Activated effector memory CD4-positive, alpha-beta T cell treated with Interleukin-2 at 50 U/mL for 16 hours (primary cell): ENCODE measurements at places on chromosomes 16 and 17.

DNA sequence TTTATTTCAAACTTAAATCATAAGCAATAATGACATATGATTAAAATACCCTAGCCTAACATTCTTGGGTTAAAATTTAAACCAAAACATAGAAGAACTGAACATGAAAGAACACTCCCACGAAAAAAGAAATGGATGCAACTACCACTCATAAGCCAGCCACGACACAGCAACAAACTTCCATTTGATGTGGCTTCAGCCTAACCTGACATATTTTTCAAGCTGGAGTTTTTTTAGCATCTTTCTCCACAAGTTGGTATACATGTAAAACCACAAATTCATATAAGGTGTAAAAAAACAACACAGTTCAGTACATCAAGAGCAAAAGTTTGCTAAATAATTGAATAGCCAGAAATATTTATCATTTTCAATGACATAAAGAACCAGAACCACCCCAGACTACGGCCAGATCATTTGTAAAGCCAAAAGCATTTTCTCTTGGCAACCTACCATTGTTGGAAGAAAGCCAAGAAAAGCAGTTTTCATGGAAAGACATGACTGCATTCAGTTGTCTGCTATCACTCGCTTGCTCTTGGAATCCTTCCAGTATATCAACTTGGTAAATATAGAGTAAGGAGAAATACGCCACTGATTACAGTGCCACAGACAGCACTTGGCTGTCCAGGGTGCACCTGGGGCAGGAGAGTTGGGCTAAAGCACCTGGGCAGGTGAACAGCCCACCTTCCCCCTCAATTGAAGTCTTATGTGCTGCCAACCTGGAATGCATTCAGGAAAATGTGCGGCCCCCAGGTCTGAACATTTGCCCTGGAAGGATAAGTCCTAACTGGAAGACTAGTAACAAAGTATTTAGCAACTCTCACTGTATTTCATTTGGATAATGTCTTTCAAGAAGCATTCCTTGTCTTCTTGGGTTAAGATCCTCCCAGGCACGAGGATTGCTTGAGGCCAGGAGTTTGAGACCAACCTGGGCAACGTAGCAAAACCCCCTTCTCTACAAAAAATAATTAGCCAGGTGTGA, 60.5 kb downstream of the CREBBP start:
- no peak for DNase-seq

GRCh38 chr16:65476448-65476955, 354.6 kb upstream of the CDH11 start:
- DNase-seq, result no peak

- no peak for DNase-seq
These were observed 7.3 kb upstream of the AARSD1 start for GRCh38 chr17:42971589-42971988.

- no peak for DNase-seq
These were observed 1384.2 kb downstream of the CDH11 start for GRCh38 chr16:63737633-63738032.

- DNase-seq, result no peak
These were observed 279.0 kb downstream of the MRTFB start for GRCh38 chr16:14350081-14350480.

GRCh38 chr17:3835410-3836229, 10.4 kb downstream of the NCBP3 start:
- DNase-seq, result no peak

DNA sequence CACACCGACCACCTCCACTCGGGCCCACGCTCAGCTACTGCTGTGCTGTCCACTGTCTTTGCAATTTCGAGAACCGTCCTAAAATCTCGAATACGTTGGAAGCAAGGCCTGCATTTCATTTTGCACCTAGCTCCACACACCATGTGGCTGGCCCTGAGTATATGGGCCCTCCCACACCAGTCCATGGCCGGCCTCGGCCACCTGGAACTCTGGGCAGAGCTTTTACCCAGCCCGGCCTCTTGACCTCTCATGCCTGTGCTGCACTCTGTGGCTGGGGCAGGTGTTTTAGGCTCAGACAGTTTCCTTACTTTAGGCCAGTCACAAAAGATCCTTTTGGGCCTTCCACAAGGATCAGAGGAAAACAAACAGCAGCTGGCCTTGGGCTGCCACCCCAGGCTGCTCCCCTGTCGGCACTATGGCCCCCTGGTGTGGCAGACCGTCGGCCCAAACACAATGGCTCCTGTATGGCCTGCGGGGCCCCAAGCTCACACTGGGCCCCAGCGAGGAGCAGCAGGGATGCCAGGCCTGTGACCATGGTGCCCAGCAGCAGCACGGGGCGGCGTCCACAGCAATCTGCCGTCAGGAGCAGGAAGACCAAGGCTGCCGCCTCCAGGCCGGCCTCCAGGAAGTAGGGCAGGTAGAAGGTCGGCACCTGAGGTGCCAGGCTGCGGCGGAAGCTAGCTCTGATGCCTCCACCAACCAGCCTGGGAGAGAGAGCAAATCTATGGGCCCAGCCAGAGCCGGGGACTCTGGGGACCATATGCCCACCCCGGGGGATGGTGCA, 2.5 kb downstream of the SLC22A31 start:
- no peak for DNase-seq

DNA sequence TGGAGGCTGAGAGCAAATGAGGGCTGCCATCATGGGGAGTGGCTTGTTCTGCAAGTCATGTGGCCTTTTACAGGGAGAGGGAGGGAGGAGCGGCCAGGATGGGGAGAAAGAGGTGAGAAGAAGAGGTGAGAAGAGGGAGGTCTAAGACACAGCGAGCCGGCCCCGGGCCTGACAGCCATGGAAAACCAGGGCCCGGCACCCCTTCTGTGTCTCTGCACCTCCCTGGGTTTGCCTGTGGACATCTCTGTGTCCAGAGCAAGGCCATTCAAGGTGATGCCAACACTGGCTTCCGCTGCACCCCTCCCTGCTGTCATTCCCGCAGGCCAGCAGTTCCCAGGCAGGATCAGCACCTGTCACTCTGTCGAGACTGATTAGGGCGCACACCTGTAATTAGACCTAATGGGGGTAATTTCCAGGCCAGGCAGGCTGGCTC, 75.6 kb downstream of the MGAT5B start:
- DNase-seq, result no peak

DNA sequence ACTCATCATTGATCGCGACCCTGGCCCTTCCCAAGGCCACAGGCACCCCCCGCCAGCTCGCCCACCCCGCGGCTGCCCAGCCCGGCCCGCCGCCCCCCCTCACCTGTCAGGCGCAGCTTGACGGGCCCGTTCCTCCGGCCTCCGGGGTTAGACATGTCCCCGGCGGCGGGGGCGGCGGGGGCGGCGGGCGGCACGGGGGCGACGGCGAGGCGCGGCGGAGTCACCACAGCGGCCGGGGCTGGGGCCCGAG, 456 bp downstream of the SMURF2 start:
- DNase-seq, result no peak

DNA sequence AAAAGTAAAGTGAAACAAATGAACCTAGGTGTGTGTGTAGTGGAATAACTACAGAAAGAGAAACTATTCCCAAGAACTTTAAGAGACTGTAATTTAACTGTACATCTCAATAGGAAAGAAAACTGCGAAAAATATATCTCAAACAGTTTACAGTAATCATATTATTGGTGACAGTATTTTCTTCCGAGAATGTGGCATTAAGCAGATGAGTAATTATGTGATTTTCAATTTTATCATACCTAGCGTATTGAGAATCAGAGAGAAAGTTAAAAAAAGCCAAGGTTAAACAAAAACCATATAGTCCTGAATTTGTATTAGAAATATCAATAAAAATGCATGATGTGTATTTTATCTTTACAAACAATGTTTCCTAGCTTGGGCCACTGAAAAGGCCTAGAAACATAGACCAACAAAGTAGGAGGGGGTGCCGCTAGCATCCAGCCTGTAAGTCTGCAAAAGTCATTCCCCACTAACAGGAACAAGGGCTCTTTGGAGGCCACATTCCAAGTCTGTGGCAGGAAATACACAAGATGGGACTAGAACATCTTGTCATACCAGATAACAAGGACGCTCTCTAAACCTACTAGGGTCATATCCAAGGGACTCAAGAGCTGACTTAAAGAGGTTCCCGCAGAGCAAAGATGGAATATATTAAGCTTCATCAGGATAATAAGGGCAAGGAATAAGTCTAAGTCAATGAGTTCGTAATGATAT, 20.5 kb downstream of the RNF157 start:
- no peak for DNase-seq

DNA sequence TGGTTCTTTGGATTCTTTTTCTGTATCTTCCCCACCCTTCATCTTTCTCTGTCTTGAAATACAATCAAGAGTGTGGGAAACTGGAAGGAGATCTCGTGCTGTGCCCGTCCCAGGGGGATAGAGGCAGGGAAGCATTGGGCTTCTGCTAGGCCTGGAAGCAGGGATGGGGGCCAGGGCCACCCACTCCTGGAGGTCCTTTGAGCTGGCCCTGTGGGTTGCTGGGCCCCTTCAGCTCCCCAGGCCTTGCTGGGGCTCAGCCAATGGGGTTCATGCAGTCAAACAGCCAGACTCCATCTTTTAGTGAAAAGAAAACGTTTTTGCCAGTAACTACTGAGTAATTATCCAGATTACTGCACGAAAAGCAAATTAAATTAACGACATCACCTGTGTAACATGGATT, 67.8 kb downstream of the CCDC182 start:
- DNase-seq, result no peak

DNA sequence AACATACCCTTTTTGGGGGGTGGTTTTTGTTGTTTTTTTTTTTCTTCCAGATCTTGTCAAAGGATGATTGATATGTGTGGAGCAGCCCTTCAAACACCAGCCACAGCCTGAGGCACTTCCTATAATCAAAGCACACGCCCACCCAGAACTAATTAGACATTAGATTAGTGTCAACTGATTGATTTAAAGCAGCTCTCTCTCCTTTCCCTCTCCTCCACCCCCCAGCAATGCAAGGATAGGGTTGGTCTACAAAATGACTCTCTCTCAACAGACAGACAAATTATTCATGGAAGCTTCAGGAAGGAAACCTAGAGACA, 250.3 kb upstream of the SOX9 start:
- no peak for DNase-seq

GRCh38 chr17:42697108-42697811, 14.9 kb downstream of the CNTNAP1 start:
- no peak for DNase-seq

- DNase-seq, result no peak
These were observed 96.3 kb downstream of the CYLD start for GRCh38 chr16:50838165-50838564.

DNA sequence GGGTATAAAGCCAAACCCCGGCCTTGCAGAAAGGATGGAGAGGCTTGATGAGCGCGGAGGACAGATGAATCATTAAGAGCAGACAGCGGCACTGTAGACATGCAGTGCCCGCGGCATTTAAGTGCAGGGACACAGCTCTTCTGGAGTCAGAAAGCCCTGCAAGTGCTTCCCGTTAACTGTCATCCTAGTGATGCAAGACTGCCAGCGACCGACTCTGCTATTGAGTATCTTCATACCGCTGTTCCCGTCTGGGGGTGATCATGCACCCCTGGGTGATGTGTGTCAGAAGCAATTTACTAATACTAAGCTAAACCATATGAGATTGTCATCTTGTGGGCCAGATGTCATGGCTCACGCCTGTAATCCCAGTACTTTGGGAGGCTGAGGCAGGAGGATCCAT, 101.0 kb downstream of the ABCC6 start:
- no peak for DNase-seq

- no peak for DNase-seq
These were observed 22.8 kb upstream of the SLC5A11 start for GRCh38 chr16:24822974-24823373.

DNA sequence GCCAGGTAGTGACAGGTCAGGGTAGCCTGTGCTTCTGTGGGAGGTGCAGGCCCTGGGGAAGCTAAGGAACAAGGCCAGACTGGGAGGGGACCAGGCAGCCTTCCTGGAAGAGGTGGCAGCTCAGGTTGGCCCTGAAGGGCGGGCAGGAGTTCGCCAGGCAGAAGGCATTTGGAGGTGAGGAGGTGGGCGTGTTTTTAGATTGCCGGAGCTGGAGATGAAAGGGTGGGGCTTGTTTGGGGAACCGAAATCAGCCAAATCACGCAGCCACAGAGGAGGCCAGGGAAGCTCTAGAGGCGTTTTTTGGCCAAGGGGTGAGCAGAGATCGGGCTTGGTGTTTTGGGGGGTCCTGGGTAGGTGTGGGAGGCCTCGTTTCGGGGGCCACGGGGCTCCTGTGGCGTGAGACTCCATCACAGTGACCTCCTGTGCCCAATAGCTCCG, 7.6 kb downstream of the ADCY7 start:
- DNase-seq, result peak; percentile 27

GRCh38 chr17:76784926-76785325, 47.0 kb downstream of the MFSD11 start:
- DNase-seq, result no peak

DNA sequence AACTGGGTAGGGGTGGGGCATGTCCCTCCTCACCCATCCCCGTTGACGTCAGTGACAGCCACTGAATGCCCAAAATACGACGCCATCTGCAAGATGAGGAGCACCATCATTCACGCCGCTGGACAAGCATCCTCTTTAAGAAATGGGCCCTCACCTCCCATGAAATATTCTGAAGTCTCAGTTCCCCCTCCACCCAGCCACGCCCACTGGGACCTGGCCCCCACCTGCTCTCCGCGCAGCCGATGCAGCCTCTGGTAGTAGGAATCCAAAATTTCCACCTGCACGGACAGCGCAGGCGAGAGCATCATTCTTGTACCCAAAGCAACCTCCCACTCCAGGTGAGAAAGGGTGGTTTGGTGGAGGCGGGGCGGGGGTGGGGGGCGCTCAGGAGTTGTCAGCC, 5.6 kb downstream of the ITGA2B start:
- no peak for DNase-seq

DNA sequence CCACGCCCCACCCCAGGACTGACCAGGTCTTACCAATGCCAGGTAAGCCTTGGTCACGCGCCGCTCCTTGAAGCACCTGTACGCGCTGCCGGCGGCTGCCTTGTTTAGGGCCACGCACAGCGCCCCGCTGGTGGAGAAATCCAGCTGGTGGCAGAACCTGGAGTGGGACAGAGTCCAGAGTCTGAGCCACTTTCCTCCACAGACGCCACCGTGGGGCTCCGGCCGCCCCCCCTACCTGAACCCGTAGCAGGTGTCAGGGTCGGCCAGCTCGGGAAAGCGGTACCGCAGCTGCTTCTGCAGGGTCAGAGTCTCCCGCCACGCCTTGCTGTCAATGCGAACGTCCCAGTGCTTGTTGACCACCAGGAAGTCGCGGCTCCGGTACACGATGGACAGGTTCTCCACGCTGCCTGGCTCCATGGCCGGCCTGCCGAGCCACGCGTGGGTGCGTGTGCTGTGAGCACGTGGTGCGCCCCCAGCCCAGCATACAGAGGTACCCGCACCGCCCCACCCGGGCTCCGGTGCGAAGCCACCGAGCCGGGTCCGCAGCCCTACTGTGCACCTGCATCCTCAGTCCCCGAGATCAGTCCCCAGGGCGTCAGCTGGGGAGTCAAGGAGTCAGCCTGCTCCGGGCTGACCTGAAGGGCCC, 737 bp downstream of the RPUSD1 start:
- no peak for DNase-seq

DNA sequence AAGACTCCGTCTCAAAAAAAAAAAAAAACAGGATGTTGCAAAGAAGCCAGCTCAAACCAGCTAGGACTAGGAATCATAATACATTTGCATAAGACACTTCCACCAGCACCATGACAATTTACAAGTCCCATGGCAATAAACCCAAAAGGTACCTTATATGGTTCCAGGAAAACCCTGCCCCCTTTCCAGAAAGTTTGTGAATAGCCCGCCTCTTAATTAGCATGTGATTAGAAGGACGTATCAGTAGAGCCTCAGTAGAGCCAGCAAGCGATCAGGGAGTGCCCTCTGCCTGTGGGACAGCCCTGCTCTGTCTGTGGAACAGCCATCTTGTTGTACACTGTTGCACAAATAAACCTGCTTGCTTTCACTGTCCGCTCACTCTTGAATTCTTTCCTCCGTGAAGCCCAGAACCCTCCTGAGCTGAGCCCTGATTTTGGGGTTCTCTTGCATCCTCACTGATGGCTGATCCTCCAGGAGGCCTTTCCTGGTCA, 14.0 kb downstream of the NUPR1 start:
- no peak for DNase-seq
